ENCODE measurements at places on chromosomes 1 and 21. TPM values are rescaled to one million over a fixed set of nuclear protein-coding genes. Genes with fewer than 3 reads are reported as not detected.

DNA sequence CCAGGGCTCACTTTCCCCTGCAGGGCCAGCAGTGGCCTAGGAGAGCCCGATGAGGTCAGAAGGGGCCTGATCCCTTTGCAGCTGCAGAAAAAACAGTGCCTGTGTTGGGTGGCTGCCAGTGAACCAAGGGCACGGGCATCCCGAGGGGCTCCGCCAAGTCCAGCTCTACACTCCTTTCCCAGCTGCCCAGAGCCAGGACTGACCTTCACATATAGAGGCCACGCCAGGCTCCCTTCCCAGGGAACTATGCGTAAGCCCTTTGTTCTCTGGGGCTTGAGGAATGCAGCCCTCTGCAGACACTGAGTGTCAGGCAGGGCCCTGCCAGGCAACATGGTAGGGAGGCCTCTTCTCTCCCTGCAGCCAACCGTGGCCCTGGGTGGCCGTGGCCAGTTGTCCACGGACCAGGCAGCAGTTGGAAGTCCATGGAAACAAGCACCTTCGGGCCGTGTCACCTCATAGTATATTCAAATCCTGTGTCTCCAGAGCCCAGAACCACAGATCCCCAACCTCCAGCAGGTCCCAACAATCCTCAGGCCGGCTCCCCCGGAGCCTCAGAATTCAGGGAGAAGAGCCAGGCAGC lies 194.0 kb downstream of the NPHP4 start:
- no peak for DNase-seq

DNA sequence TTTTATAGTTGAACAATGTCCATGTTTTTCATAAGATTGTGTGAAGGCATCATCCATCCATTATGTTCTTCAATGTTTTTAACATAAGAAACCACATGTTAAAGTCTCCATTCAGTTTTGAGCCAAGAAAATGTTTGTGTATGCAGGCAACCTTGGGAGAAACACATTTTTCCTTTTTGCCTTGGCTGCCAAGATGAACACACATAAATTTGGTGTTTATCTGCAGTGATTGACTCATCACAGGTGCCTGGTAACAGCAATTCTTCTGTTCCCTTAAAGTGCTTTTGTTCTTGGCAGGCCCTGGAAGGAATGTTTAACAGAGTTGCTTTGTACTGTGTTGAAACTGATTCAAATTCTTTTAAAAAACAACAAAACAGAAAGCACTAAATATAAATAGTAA lies 709.9 kb upstream of the ADGRL4 start:
- DNase-seq = no peak

DNA sequence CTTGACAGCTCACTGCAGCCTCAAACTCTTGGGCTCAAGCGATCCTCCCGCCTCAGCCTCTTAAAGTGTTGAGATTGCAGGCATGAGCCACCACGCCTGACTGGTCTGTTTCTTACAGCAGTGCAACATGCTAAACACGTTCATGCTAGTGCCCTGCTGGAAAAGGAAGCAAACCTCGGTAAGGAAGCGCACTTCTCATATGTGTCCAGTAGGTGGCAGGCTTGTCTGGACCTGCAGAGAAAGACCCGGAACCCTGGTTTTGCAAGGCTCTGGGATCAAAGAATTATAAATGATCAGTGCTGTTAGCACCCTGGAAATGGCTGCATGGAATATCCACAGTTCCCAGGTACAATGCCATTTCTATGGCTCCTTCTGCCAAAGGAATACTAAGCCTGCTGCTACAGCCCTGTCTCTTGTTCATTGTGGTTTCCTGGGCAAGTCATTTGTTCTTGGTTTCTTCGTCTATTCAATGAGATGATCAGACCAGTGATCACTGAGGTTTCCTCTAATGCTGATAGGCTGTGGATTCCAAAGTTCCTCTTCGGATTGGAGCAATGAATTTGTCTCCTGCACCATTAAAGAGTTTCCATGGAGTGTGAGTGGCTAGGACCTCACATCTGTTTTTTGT lies 15.9 kb downstream of the RNU5D-1 start:
- peak; percentile 73 for DNase-seq

GRCh38 chr21:45726438-45726837 lies 82.9 kb downstream of the PCBP3 start:
- no peak for DNase-seq

DNA sequence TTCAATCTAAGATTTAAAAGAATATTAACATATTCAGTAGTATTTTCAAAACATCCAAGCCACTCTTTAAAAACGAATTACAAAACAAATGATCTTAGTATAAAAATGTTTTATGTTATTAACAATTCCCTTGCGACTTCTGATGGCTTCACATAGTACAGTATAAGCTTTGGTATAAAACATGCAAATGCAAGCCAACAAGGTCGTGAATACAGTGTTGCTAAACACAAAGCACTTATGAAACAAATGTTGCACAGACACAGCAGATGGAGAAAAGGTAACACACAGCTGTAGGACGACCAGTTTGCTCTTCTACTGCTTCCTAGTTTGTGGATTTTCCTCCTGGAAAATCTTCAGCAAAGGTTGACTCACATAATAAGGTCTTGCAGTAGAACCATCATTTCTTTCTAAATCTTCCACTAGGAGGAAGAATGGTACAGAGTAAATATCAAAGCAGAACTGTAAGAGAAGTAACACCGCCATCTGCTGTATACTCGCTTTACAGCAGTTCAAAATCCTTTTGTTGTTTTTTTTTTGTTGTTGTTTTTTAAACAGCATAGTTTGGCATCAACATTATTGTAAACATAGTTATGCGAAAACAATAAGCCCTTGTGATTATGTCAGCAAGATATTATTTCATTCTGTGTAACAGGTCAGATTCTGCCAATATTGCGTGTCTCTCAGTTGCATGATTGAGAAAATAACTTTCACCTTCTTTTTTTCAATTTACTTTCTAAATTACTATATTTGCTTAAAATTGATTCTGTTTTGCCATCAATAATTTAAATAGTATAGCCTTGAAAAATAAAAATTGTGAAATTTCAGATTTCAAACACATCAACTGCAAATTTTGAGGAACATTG lies 69.5 kb downstream of the LHX8 start:
- peak; percentile 28 for DNase-seq

- DNase-seq = no peak
These were observed 44.1 kb downstream of the WDR4 start for GRCh38 chr21:42835211-42835610.

GRCh38 chr1:6314503-6314902 lies 53.6 kb upstream of the GPR153 start:
- DNase-seq = no peak

- no peak for DNase-seq
These were observed 15.5 kb downstream of the MTHFR start for GRCh38 chr1:11790101-11790879.

DNA sequence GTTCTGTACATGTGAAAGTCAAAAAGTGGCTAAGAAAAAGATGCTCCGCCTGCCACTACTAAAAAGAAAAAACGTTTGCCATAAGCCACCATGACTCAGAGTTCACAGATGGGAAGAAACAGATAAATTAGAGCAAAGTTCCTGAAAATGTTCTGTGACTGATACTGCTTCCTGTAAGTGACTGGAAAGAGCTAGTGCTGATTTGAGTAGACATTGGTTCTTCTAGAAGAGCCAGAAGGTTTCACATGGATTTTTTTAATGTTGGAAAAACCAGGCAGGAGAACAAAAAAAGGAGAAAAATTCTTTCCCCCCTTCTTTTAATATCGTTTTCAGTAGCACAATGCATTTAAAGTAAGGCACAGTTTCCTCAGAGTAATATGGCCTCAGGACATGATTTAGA lies 221.4 kb downstream of the HLX start:
- no peak for DNase-seq

GRCh38 chr1:227429447-227430359 lies 111.4 kb upstream of the CDC42BPA start:
- DNase-seq = no peak

DNA sequence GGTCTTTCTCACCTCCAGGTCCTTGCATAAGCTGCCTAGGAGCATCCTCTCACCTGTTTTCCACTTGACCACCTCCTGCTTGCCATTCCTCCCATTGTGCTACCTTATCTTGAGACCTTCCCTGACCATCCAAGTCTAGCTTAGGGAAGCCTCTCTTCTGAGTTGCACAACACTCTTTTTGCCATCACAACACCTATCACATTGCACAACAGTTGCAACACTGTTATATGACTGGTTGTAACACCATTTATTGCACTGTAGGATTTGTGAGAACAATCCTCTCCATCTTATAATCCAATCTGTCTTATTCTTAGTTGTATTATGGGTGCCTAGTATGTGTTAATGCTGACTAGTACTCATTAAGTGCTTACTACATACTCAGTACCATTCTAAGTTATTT lies 488.7 kb downstream of the OMA1 start:
- DNase-seq = no peak

DNA sequence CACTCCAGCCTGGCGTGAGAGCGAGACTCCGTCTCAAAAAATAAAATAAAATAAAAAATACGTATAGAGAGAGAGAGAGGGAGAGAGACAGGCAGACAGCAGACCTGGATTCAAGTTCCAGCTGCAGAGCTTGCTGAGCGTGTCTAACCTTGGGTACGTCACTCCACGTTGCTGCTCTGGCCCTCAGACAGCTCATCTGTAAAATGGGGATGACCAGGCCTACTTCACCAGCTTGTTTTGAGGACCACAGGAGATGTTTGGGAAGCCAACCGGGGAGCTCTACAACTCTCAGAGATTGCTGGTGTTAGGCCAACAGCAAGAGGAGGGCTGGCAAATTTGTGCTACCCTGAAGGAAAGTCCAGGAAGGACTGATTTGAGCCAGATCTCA lies 499 bp upstream of the TRAF5 start:
- no peak for DNase-seq

DNA sequence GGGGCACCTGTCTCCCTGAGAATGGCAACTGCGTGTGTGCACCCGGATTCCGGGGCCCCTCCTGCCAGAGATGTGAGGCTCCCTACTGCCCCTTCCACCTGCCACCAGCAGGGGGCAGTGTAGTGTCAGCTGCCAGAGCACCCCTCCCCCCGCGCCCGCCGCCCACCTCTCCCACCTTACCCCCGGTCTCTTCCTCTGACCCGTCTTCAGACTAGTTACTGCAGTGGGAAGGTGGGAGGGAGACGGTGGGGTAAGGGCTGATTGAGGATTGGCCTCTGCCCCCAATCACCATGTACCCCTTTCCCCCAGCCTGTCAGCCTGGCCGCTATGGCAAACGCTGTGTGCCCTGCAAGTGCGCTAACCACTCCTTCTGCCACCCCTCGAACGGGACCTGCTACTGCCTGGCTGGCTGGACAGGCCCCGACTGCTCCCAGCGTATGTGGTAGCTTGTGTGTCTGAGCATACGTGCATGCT lies 10.1 kb upstream of the LRRC71 start:
- DNase-seq = no peak

DNA sequence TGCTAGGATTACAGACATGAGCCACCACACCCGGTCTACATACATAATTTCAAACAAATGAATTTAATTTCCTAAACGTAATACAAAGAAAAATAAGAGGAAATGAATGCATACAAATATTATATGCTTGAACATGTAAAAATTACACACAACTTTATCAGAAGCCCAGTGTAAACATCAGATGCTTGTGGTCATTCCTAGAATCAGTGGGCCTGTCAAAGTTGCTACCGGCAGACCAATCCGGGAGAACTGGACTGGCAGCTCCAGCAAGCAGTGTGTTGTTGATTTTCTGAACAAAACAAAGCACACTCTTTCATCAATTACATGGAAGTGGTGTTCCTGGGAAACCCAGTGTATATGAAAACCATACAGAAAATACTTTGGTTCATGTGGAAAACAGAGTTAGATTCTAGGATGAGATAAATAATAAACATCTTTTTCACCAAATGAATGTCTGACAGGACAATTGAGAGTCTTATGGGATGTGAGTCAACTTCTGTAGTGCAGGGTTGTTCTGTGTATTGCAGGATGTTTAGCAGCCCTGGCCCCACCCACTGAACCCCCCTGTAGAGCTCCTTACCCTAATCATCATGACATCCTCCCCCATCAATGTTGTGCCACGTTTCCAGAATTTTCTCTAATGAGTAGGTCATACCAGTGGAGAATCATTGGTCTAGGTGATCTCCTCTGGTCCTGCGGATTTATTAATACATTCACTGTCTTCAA lies 33.8 kb downstream of the MFSD2A start:
- DNase-seq = no peak

GRCh38 chr1:162562470-162562828 lies 927 bp downstream of the UAP1 start:
- no peak for DNase-seq

GRCh38 chr1:87452648-87453047 lies 124.0 kb downstream of the LMO4 start:
- DNase-seq = no peak

- no peak for DNase-seq
These were observed 71.0 kb upstream of the ATF3 start for GRCh38 chr1:212537610-212538009.

GRCh38 chr1:174769961-174770549 lies 229.7 kb upstream of the CACYBP start:
- peak; percentile 60 for DNase-seq

GRCh38 chr1:218917656-218918055 lies 256.0 kb upstream of the LYPLAL1 start:
- no peak for DNase-seq

Gene S100A14
- polyA plus RNA-seq = 18.9 TPM

Gene NR1I3
- 4.6 TPM for polyA plus RNA-seq

Gene SLC44A3
- 88.6 TPM for polyA plus RNA-seq

Gene AMY1C
- not detected for polyA plus RNA-seq

Measured in renal pelvis (tissue), 12 donors.